ENCODE measurements at places on chromosomes 7 and 10.

- no peak for DNase-seq
These were observed 10.5 kb downstream of the SKAP2 start for GRCh38 chr7:26853788-26854393.

GRCh38 chr7:123075838-123076467 lies 80.5 kb upstream of the TAS2R16 start:
- no peak for DNase-seq

DNA sequence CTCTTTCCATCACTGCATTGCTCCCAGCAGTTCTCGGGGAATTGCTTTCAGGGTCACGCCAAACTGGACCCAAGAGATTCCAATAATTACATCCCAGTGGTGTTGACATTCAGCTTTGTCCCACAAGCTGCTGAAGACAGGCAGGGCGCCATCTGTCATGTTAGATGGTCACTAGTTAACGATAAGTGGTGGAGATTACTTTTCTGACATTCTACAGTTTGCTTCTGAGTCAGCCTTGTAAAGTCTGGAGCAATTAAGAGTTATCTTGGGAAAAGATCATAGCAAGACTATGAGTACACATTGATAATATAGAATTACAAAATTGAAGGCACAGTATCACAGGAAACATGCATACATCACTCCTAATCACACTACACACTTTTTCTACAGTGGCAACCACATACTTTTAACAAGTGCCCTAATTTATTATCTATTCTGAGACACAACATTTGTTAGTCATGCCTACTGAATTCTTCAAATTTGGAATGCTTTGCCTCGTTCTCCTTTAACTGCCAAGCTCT lies 41.9 kb downstream of the SEMA3C start:
- DNase-seq: no peak

DNA sequence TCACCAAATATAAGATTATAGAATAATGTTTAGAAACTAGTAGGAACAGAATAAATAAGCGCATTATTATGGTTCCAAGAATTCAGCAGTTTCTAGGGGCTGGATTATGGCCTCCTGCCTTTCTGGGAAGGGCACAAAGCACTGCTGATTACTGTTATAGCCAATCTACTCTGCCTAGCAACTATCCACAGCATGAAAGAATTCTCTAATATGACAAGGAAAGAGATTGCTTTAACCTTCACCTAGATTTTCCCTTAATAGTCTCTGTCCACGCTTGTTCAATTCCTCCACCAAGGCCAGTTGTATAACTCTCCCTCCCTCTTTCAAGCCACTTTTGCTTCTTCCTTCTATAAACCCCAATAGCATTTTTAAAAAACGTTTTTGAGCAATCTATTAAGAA lies 1033.6 kb upstream of the LRRTM3 start:
- DNase-seq: no peak

DNA sequence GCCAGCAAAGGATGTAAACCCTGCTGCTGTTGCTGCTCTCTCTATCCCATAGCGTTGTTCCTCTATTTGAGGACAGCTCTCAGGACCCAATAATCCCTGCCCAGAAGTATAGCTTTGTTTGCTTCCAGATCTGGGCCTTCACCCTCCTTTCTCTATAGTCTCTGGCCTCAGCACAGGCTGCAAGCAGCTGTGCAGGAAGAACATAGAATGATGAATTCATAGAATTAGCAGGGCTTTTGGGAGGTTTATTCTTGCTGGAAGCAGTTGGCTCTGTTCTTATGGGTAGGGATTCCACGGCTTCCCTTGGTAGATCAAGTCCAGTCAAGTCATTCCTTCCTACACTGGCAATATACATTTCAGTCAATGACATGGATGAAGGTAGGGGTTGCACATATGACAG lies 354.7 kb downstream of the HPSE2 start:
- no peak for DNase-seq

DNA sequence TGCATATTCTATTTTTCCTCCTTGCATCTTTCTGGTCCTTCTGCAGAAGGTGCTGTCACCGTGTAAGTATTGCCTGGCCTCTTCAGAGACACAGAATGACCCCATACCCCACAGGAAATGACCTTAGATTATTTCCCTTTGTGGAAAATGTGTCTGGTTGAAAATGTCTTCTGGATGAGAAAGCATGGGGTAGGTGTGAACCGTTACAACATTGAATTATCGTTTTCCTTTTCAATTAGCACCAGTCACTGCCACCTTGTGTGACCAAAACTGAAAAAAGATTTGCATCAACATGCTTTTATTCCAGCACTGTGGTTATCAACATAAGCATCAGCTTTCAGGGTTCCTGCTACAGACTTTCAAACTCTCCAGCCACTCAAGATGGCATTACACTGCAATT lies 58.0 kb upstream of the CELF2 start:
- DNase-seq: no peak

DNA sequence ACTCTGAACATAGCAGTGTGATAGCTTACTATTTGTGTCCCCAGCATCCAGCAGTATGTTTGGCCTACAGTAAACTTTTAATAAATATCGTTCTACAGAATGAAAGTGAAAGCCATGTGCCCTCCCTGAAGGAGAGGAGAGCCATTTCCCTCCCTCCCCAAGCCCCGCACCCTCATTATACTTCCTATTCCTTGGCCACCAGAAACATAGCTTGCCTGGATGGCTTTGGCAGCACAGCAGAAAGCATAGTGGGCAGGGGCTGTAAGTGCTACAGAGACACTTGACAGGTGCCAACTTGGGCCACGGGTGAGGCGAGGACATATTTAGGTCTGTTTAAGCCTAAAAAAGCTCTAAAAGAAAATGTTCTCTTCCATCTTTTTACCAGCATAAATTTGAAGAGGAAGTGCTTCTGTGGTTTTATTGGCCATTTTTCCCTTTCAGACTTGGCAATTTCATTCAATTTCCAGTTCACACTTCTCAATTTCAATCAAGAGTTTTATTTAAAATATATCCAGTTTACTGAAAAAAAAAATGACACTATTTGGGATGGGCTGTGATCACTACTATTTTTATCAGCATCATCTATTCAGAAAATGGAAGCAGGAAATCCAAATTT lies 12.7 kb downstream of the HHEX start:
- no peak for DNase-seq

GRCh38 chr7:112721366-112721765 lies 68.8 kb downstream of the TMEM168 start:
- DNase-seq: no peak

DNA sequence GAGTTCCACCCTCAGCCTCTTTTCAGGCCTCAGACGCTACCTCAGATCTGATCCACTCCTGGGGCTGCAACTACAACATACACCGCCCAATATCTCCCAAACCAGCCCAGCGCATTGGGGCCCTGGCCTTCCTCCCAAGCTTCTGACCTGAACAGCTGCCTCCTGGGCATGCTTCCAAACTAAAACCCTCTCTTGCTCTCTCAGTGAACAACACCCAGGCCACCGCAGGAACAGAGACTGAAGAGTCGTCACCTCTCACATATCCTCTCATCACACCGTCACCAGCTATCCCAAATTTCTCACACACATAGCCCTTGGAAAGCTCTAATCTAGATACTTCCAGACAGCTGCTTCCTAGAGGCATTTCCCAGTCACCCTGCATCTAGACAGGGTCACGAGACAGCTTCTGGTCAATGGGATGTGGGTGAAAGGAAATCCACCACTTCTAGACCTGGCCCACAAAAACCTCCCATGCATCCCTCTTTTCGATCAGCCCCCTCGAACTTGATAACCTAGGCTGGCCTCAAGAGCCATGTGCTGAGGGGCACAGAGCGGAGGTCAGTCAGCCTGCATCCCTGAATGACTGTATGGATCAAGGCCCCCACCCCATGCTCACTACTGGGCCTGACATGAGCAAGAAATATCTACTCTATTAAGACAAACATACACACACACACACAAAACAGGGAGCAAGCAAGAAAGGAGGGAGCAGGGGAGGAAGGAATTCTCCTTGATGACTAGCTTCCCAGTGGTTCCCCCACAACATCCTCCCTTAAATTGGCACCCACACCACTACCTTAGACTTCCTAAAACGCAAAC lies 1.8 kb downstream of the PARP12 start:
- no peak for DNase-seq

- no peak for DNase-seq
These were observed 403.7 kb upstream of the ZMIZ1 start for GRCh38 chr10:78664929-78665553.

DNA sequence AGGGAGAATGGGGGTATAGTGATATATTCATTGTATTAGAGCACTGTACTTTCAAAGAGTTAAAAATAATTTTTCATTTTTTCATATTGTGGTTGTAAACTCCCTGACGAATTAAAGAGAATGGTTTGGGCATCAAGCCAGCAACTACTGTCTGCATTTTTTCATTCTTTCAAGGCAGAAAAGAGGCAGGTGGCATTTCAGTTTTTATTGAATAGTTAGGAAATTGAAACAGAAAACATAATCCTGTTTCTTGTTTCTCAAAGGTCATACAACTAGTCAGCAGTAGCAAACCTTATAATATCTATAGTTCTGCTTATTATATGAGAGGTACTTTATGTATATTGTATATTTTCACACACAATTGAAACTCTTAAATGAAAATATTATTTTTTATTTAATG lies 303.9 kb upstream of the KCND2 start:
- DNase-seq: no peak

- DNase-seq: no peak
These were observed 78.4 kb upstream of the NEUROD6 start for GRCh38 chr7:31418928-31419327.

DNA sequence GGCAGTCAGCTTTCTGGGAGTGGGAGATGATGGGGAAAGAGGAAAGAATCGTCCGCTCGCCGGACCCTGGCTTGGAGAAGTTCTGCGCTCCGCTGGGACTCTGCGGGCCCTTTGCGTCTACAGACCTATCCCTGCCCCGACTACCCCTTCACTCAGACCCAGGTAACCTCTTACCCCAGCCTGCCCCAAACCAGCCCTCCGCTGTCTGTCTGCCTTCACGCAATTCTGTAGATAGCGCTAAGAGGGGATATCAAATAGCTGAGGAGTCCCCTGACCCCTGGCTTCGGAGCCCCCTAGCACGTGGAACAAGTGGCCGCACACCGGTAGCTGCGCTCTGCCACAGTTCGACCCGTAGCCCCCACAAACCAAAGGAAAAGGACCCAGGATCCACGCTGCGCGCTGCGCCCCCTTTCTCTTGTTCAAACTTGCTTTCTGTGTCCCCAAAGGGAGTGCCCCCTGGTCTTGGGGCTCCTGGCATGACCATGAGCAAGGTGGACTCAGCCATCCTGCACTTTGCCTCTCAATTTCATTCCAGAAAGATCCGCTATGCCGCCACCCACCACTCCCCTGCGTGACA lies 7.0 kb downstream of the HOXA4 start:
- peak; percentile 56 for DNase-seq

GRCh38 chr10:119028900-119029612 lies 458 bp upstream of the NANOS1 start:
- peak; percentile 88 for DNase-seq

DNA sequence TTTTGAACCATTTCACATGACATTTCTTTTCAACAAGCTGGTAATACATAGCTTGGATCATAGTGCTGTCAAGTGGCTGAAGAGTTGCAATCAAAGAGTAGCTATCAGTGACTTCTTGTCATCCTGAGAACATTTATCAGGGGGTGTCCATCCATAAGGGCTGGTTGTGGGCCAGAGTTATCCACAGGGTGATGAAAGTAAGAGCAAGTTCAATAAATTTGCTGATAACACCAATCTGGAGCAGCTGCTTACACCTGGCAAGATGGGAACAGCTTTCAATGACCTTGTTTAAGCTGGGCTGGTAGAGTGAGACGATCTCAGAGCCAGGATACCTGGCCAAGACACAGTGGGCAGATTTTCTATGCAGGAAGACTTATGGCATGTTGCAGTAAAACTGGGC lies 96.3 kb upstream of the IMMP2L start:
- DNase-seq: no peak

GRCh38 chr10:59877191-59877671 lies 29.1 kb downstream of the CCDC6 start:
- DNase-seq: no peak

DNA sequence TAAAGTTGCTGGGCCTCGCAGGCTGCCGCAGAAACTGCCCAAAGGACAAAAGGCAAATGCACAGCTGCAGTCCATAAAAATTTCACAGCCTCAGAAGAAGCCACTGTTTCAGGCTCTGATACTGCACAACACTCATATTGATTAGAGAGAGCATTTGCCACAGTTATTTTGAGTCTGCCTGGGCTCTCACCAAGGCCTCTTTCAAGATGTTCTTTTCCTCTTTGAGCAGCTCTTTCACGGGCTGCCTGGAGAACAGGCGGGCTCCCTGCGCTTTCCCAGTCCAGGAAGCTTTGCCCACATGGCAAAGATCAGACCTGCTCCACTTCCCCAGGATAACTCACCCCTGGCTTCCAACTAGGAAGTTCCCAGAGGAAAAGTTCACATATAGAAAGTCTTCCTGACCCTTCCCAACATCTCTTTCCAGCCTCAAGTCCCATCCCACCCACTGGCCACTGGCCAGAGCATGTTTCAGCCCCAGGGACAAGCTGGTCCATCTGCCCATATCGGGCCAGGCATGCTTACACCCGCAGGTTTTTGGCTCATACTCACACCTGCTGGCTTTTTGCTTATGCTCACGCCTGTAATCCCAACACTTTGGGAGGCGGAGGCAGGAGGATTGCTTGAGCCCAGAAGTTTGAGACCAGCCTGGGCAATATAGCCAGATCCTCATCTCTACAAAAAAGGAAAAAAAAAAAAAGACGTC lies 3.3 kb downstream of the SLIT1 start:
- no peak for DNase-seq

- no peak for DNase-seq
These were observed 20.7 kb upstream of the CACUL1 start for GRCh38 chr10:118775478-118775877.

DNA sequence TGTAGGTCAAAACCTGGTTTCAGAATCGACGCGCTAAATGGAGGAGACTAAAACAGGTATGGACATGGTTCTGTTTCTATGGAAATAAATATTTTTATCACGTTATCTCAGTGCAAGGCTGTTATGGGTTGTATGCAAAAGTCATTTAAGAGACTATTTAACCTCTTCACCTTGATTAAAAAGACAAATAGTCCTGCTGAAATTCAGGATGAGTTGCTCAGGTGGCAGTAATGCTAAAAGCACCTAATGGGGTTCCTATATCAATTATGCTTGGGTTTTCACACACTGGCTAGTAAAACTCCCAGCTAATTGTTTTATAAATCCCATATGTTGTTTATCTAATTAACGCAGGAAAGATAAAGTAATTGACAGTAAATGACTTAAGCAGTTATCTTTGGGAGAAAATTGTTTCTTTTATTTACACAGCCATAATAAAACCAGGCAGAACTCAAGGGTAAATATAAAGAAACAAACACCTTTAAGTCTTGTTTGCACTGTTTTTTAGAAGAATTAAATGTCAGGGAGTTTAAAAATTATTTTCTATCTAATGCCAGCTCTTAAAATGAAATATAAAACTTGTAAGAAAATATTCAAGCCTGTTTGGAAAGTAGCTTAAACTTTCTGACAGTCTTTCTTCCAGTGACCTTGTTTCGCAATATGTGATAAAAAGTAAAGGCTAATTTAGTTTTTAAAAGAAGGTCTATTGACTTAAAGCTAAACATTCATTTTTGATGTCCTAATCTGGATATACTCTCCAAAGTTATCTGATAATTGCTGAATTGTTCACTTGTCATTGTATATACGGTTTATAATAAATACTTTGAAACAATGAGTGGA lies 3.2 kb downstream of the HHEX start:
- no peak for DNase-seq

DNA sequence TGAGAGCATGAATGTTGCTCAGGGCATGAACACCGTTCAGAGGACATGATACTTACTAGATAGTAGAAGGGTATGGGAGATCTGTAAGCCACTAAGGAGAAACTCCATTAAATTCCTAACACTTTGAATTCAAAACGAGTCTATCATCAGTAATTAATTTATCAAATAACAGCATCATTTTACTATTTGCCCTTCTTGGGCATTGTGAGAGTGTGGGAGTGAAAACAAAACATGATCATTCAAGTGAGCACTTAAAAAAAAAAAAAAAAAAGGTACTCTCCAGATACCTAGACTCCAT lies 20.5 kb upstream of the ASB15 start:
- no peak for DNase-seq
